ENCODE measurements at places on chromosomes 1 and 21.
A peak's percentile ranks its signal among the peaks of the same experiment; 100 is the strongest.

DNA sequence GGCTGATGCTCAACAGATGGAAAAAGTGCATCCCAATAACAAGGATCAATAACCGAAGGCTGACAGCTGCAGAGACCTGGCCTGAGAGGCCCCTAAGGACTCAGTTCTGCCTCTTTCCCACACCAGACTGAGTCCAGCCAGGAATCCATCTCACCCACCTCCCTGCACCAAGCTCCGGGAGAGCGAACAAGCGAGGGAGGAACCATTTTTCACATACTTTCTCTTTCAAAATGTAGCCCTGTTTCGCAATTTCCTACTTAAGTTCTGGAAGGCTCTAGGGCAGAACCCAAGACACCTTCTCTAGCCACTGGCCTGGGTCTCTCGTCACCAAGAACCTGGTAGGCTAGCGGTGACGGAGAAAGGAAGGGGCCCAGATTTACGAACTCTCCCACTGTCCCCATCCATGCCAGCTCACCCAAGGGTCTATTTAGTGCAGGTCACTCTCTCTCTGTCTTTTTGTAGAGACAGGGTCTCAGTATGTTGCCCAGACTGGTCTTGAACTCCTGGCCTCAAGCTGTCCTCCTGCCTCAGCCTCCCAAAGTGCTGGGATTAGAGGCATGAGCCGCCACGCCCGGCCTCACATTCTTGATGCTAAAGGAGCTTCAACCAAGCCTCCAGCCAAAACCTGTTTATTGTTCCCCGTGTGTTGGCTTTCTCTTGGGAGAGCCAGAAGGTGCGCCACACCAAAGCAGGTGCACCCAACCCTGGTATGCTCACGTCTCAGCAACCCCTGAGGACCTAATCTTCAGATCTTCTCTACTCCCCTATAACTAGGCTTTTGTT, 10.9 kb upstream of the GNL2 start:
- DNase-seq: no peak

DNA sequence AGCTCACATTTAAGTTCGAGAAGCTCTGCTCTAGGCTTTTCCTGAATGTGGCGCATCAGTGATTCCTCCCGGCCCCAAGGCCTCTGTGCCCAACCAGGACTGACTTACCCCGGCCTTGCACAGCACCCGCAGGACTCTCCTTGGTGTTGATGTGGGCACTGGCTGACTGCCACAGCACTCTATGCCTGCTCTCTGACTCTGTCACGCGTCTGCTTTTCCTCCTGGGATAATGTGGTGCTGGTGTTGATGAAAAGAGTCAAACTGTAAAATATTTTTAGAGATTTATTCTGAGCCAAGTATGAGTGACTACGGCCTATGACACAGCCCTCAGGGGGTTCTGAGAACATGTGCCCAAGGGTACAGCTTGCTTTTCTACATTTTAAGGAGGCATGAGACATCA, 15.5 kb upstream of the SLC2A5 start:
- DNase-seq: no peak

GRCh38 chr1:208781391-208782045, 537.3 kb upstream of the PLXNA2 start:
- no peak for DNase-seq

DNA sequence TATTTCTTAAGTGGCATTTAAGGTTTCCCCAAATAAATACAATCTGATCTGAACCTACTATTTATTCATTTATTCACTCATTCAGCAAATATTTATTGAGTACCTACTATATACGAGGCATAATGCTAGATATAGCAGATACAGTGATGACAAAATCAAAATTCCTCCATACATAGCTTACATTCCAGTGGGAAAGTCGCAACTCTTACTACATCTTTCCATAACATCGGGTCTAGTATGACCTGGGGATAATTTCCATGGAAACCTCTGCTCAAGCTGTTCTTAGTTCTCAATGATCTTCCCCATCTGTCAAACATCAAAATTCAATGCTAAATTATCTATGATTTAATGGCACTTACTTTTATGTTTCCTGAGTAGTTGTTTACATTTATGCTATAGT, 70.8 kb upstream of the PRKACB start:
- DNase-seq: no peak

- no peak for DNase-seq
Measured at GRCh38 chr1:53462769-53463501, 3.7 kb downstream of the DMRTB1 start.

DNA sequence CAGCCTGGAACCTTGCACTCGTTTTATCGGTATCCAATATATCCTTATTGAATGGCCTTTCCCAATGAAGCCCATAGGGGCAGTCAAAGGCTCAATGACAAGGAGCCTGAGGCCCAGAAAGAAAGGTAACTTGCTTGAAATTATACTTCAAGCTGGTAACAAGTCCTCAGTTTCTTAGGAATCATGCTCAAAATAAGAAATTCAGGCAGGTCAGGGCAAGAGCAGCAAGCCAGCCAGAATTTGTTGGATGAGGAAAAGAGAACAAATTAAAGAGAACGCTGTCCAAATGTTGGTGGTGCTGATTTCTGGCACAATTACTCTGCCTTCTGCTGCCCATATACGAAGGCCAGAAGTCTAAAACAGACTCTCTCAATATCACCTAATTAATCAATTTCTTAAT, 77.6 kb downstream of the DDX20 start:
- no peak for DNase-seq

GRCh38 chr21:37932936-37933335, 16.7 kb upstream of the KCNJ6 start:
- DNase-seq: no peak

- no peak for DNase-seq
Measured at GRCh38 chr1:113941245-113941559, 12.1 kb downstream of the HIPK1 start.

DNA sequence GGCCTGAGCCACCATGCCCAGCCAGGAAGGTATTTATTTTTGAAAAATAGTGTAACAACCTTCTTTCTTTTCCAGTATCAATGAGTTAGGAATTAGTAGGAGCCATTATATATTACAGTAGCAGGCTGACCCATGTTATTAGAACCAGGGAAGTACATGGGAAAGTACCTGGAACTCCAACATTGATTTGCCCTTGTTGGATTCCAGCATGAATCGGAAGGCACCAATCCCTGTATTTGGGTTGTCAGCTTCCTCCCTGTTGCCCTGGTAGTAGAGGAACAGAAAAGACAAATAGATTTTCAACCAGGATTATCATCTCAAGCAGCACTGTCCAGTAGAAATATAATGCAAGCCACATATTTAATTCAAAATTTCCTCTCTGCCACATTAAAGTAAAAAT, 10.2 kb upstream of the RBM8A start:
- no peak for DNase-seq

GRCh38 chr1:205861540-205861939, 11.6 kb upstream of the PM20D1 start:
- DNase-seq: no peak

- DNase-seq: no peak
Measured at GRCh38 chr1:4957027-4957426, 302.6 kb downstream of the AJAP1 start.

- no peak for DNase-seq
Measured at GRCh38 chr1:230423951-230424350, 2.2 kb downstream of the PGBD5 start.

GRCh38 chr21:41719691-41720090, 47.2 kb downstream of the RIPK4 start:
- DNase-seq: no peak

- DNase-seq: peak; percentile 70
Measured at GRCh38 chr1:37486680-37487618, 12.6 kb downstream of the ZC3H12A start.

Data from naive thymus-derived CD4-positive, alpha-beta T cell (primary cell).